Stimulated activated CD8-positive, alpha-beta memory T cell treated with anti-CD3 and anti-CD28 coated beads, Interleukin-4, amount 100 ng/mL, for 4 hours (primary cell): ENCODE measurements at places on chromosomes 16 and 17.
A peak's percentile ranks its signal among the peaks of the same experiment; 100 is the strongest.

- peak; percentile 62 for DNase-seq
These were observed 6.6 kb downstream of the PHB1 start for GRCh38 chr17:49407981-49408501.

- DNase-seq, result no peak
These were observed 502.2 kb upstream of the CA10 start for GRCh38 chr17:52660692-52661091.

DNA sequence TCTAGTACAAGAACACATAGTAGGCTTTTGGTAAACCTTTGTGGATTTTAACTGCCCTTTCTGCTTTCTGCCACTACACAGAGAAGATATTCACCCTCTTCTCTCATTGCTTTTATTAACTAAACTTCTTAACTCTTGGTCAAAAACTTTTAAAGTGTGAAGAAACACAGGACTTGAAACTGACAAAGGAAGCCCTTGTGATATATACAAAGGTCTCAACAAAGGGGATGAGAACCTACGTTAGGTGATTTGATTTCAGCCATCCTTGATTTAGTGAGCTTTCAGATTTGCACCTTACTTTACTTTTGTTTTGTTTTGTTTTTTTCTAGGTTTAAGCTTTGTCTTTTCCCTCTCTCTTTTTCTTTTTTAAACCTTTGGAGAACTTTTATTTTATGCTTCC is 66.9 kb downstream of the TBX4 start:
- DNase-seq, result no peak

GRCh38 chr17:39933912-39934311 is 6.4 kb downstream of the LRRC3C start:
- DNase-seq, result no peak

DNA sequence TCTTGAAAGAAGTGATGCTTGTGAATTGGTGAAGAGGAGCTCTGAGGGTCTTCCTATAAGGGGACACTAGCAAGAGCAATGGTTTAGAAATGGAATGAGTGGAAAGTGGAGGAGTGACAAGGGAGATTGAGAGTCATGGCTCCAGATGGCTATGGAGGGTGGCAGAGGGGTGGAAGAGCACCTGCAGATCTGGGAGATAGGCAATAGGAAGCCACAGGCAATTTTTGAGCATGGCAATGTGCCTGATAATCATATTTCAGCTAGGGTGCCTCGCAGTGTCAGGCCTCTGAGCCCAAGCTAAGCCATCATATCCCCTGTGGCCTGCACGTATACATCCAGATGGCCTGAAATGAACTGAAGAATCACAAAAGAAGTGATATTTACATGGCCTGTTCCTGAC is 21.5 kb downstream of the RGS9 start:
- DNase-seq, result no peak

GRCh38 chr17:57918017-57918895 is 37.0 kb downstream of the CUEDC1 start:
- DNase-seq, result no peak
